ENCODE measurements at places on chromosomes 7 and 10. TPM values are rescaled to one million over a fixed set of nuclear protein-coding genes. Genes with fewer than 3 reads are reported as not detected.

DNA sequence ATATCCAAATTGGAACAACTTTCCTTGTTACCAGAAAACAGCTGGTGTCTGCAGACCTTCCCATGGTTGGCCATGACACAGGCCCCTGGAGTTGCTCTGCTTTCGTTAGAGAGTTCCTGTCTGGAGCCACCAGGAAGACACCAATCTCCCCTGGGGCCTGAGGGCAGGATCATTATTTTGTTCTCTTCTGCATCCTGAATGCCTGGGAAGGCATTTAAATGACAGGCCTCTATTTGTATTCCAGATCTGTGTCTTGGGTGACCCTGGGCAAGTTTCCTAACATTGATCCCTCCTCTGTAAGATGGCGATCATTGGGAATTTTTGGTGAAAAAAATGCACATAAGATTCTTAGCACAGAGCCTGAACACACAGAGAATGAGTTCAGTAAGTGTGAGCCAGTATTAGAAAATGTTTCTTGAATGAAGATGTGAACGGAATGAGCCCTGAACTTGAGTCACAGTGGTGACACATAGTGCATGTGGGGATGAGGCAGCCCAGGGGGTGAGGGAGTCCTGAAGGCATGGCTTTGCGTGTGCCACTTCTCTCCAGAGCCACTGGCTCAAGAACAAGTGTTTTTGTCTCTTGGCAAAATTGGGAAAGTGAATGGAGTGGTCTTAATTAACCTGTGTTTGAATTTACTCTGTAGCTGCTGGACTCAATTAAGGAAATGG, 28.4 kb downstream of the BMPER start:
- peak; percentile 98 for DNase-seq

PNLIP gene
- total RNA-seq, result not detected

DNA sequence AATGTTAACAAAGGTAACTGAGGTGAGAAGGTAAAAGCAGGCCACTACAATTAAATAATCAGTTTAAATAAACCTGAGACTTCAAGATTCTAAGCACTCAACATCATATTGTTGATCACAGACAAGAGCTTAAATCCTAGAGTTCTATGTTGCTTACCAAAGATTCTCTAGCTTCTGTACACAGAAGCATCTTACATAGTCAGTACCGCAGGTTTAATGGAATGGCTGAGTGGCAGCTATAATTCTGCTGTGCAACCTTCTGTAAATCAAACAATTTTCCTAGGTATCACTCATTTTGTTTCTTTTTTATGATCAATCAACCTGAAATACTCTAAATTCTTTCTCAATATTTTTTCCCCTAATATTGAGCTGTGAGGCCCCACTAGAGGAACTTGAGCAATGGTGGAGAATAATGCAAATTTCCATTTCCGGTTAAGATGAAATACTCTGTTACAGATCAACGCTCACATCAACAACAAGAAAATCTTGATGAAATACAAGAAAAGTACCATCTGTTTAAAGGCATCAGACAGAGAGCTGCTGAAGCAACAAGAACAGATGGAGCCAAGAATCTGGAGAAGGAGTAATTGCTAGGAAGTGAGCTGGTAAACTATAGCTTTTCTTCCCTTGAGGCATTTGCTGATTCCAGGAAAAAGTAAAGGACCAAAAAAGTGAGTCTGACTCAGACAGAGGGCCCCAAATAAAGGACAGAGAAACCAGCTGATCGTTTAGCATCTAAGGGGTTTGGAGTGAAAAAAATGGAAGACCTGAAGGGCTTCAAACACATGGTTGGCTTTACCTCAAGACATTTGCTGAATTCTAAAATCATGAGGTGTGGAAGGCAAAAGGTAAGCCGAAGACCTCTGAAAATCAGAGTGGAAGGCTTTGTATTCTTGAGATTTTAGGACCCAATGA, 22.6 kb downstream of the PNPLA8 start:
- peak; percentile 46 for DNase-seq

GRCh38 chr7:16299853-16300252, 121.5 kb downstream of the CRPPA start:
- no peak for DNase-seq

GRCh38 chr10:132715776-132716680, 69.9 kb downstream of the NKX6-2 start:
- no peak for DNase-seq

DNA sequence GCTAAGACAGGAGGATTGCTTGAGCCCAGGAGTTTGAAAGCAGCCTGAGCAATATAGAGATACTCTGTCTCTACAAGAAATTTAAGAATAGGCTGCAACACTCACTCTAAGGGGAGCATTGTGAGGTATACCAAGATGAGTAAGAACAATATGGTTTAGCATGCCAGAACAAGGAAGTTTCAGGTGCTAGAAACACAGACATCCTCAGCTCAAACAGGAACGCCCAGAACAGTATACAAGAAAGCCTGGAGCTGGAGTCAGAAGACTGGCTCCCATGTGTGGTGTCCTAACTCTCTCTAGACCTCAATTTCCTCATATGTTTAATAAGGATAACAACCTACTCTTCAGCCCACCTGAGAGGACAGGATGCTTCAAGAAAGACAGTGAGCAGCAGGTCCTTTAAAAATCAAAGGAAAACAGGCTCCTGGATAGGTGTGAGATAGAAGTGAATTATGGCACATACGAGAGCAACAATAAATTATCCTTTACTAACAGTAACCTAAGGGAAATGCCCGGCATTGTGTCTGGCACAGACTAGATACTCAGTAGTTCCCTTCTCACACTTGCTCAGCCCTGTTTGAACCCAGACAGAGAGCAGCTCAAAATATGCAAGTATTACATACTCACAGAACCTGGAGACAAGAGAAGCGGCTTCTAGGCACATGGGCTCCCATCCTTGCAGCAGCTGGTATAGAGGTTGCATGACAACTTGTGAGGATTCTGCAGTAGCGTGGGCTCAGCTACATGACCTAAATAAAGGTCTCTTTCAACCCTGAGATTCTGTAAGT, 45.4 kb downstream of the KAT6B start:
- no peak for DNase-seq

SCRN1 gene
- 82.2 TPM for total RNA-seq

GJD4 gene
- not detected for total RNA-seq

CPA2 gene
- total RNA-seq, result not detected

DNA sequence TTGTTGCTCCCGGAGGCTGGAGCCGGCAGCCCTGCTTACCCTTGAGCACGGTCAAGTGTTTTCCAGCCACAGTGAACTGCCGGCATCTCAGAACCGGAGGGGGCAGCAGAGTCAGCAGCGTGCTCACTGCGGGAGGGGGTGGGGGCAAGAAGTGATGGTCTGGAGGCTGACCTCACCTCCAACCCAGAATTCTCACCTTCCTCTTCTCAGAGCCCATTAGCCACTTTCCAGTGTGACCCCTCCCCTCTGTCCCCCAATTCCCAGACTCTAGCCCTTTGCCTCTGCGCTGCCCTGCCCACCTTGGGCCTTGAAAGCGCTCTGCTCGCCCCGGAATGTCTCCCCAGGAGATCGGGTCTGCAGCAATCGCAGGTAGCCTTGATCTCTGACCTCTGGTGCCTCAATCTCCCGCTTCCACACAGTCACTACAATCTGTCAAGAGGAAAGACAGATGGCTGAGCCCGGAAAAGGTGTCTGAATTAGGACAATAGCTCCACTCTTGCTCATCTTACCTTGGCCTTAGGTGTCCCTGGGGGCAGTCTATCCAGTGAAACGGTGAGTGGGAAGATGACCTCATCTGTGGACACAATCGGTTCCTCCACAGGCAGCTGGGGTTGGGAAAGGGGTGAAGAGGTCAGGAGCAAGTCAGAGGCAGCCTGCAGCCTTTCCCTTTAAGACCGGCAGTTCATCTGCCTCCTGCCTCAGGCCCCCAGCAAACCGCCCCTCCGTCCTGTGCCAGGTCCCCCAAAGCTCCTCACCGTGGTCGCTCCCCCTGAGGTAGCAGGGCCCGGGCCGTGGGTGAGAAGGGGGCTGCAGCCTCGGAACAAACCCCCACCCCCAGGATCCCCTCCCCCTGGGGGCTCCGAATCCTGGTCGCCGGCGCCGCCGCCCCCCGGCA, 942 bp downstream of the TRAPPC14 start:
- DNase-seq, result peak; percentile 74

UTF1 gene
- not detected for total RNA-seq

DNA sequence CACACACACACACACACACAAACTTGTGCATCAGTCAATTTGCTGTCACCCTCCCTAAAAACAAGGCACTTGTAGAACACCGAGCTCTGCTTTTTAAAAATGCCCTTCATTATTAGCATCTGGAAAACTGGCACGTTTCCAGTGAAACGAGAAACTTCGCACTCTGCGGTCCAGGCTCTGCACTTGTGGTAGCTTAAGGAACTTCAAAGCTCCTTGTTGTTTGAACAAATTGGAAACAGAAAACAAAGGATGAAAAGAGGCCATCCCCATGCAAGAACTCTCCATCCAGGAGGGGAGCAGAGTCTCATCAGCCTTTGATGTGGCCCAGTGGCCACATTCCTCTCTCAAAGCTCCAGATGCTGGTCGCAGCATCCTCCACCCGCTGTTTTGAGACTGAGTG, 105.1 kb downstream of the C10orf90 start:
- no peak for DNase-seq

DNA sequence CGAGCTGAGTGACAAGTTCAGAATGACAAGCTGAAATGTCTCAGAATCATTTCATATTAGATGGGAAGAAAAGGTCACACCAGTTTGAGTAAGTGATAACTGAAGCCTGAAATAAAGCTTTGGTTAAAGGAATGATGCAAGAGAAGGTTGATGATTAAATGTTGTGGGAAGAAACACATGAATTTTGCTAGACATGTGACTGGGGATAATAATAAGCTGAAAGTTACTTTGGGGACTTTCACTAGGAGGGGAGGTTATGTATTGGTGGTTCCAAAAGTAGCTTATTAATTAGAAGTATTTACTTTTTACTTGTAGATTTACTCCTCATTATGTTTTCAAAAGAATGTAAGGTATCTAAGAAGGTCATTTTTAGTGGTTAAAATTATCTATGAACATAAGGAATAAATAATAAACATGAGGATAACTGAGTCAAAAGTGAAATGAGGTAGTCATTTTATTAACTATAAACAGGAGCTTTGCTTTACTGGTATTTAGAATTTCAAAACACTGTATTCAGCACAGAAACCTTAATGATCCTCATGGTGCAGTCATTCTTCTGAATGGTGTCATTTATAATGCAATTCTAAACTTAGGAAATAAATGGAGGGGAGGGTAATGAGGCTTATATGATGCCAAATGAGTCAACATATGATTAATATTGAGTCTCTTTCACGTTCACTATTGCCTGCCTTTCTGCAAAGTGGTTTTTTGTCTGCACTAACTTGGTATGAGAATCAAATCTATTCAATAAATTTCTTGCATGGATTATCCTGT, 63.7 kb downstream of the PRKG1 start:
- DNase-seq, result peak; percentile 86

Data from GM23248 (cell line).